ENCODE measurements at places on chromosomes 6 and 20.

DNA sequence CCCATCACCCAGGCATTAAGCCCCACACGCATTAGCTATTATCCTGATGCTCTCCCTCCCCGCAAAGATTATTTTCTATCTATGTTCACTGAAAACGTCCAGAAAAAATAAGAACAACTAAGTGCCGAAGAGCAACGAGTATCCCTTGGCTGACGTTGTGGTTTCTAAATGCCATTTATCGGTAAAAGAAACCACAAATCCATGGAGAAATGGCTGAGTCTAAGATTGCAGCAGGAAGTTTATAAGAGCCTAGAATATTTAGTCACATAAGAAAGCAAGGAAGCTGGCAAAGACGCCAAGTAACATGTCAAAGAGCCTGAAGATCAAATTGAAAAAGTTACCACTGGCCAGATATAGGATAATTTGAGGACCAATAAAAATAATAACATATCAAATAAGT, 18.1 kb upstream of the NOX3 start:
- H3K4me1 ChIP-seq = no peaks in the 10 kb centered on the region
- no peak overlapping the region for H3K27ac ChIP-seq
- DNase-seq = no peak

DNA sequence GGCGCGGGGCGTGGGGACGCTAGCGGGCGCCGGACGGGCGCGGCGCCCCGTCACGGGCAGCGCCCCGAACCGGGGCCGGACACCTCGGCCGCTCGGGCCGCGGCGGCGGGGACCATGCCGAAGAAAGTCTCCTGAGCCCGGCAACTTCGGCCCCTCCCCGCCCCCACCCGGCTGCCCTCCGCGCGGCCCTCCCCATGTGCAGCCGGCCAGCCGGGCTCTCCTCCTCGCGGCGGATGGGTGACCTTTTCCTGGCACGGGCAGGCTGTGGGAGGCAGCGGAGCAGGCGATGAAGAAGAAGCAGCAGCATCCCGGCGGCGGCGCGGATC, 278 bp downstream of the UST start:
- no peaks in the 10 kb centered on the region for H3K36me3 ChIP-seq
- peak overlapping the region; percentile 65 for H3K4me3 ChIP-seq
- no peaks in the 10 kb centered on the region for H3K27me3 ChIP-seq
- H3K4me1 ChIP-seq = peaks cover 17% of the 10 kb centered on the region
- no peak for DNase-seq
- peak overlapping the region; percentile 77 for H3K27ac ChIP-seq

- no peak overlapping the region for H3K27ac ChIP-seq
- no peak for DNase-seq
- H3K36me3 ChIP-seq = no peaks in the 10 kb centered on the region
- no peak overlapping the region for H3K4me3 ChIP-seq
Measured at GRCh38 chr6:159646116-159646515, 46.9 kb downstream of the SOD2 start.

GRCh38 chr6:30136570-30137286, 788 bp downstream of the TRIM40 start:
- H3K27me3 ChIP-seq = peaks cover 23% of the 10 kb centered on the region
- no peaks in the 10 kb centered on the region for H3K36me3 ChIP-seq
- no peak for DNase-seq
- H3K4me3 ChIP-seq = no peak overlapping the region

- no peaks in the 10 kb centered on the region for H3K4me1 ChIP-seq
- no peak overlapping the region for H3K27ac ChIP-seq
- no peaks in the 10 kb centered on the region for H3K27me3 ChIP-seq
- no peak for DNase-seq
- no peaks in the 10 kb centered on the region for H3K36me3 ChIP-seq
Measured at GRCh38 chr6:130598021-130598989, 228.9 kb upstream of the SMLR1 start.

DNA sequence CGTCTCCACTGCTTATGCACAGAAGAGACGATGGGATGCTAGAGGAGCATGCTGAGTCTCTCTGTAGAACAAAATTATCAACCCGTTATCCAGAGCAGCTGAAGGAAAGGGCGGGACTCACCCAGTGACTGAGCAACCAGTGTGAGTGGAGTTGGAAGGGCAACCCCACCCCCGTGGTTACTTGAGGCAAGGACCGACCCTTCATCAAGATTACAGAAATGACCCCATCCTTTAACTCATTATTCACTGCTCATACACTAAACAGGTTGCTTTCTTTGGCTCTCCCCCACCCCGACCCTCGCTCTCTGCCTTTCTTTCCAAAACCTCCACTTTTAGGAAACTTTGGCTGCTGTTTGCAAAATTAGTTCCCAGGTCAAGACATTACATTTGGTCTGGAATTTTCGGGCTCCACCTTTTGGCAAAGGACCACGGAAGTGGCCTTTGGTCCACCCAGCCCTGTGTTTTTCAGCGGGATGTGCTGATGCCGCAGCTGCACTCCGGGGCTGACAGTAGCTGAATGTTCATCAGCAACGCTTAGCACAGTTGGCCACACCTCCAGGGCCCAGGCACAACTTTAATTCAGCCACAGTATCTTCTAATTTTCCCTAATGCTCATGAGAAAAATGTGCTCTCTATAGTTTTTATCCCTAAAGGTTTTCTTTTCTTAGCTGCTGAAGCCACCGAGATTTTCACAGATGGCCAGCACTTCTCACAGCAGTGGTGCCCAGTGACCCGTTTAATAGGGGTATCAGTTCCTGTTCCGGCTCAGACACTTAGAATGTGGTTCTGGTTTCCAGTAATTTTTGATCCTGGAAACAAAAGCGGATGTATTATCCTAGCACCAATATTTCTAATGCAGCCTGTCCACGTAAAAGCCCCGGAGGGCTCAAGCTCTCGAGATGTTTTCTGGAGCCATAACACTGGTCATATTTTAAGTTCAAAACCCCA, 103.6 kb upstream of the NXT1 start:
- DNase-seq = no peak
- H3K4me3 ChIP-seq = no peak overlapping the region
- no peaks in the 10 kb centered on the region for H3K4me1 ChIP-seq
- no peak overlapping the region for H3K27ac ChIP-seq

- peaks cover 8% of the 10 kb centered on the region for H3K4me1 ChIP-seq
- H3K36me3 ChIP-seq = no peaks in the 10 kb centered on the region
- no peak overlapping the region for H3K27ac ChIP-seq
Measured at GRCh38 chr6:708237-708598, 15.3 kb upstream of the EXOC2 start.

- peaks cover 6% of the 10 kb centered on the region for H3K4me1 ChIP-seq
- no peaks in the 10 kb centered on the region for H3K27me3 ChIP-seq
- DNase-seq = no peak
- no peak overlapping the region for H3K4me3 ChIP-seq
- H3K27ac ChIP-seq = no peak overlapping the region
Measured at GRCh38 chr20:19078448-19079373, 133.7 kb upstream of the SLC24A3 start.

- no peaks in the 10 kb centered on the region for H3K36me3 ChIP-seq
- H3K4me3 ChIP-seq = no peak overlapping the region
- H3K27me3 ChIP-seq = no peaks in the 10 kb centered on the region
- DNase-seq = no peak
- H3K27ac ChIP-seq = no peak overlapping the region
- no peaks in the 10 kb centered on the region for H3K4me1 ChIP-seq
Measured at GRCh38 chr6:114785235-114786127, 442.7 kb upstream of the HS3ST5 start.

GRCh38 chr6:164928728-164929407, 380.5 kb downstream of the C6orf118 start:
- H3K4me3 ChIP-seq = no peak overlapping the region
- H3K27ac ChIP-seq = no peak overlapping the region
- no peaks in the 10 kb centered on the region for H3K27me3 ChIP-seq
- no peaks in the 10 kb centered on the region for H3K4me1 ChIP-seq

DNA sequence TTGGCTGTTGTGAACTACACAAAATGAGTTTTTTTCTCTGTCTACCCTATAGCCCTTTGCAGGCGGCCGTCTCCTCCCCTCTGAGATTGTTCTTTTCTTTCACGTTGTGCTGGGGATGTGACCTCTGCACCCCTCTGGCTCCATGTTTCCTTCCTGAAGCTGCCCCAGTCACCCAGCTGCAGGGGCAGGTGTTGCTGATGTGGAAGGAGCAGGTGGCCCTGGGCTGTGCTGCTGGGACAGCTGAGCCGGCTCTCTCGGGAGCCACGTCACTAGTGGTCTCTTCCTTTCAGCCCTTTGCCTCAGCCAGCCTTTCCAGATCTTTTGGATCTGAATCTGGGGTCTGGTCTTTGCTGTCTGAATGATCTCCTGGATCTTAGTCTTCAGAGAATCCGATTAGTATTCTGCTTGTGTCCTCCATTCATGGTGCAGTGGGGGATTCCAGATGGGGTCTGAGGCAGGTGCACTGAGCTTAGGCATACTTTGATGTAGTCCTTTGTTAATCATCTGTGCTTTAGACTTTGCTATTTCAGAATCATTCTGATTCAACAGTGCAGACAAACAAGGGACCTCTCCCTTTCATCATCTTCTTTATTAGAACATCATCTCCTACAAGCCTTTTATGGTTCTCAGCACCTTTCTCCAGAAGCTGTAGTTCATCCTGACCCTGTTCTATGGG, 31.4 kb downstream of the TMEM181 start:
- no peak overlapping the region for H3K27ac ChIP-seq
- H3K4me1 ChIP-seq = peaks cover 12% of the 10 kb centered on the region
- peak; percentile 19 for DNase-seq
- H3K36me3 ChIP-seq = peaks cover 69% of the 10 kb centered on the region
- H3K4me3 ChIP-seq = no peak overlapping the region

- peak; percentile 30 for DNase-seq
- H3K4me1 ChIP-seq = no peaks in the 10 kb centered on the region
- no peaks in the 10 kb centered on the region for H3K36me3 ChIP-seq
- H3K4me3 ChIP-seq = no peak overlapping the region
- H3K27ac ChIP-seq = no peak overlapping the region
Measured at GRCh38 chr20:1108437-1108920, 9.9 kb upstream of the PSMF1 start.

GRCh38 chr20:31527266-31527665, 13.0 kb downstream of the HM13 start:
- DNase-seq = no peak

GRCh38 chr6:144145541-144145940, 4.8 kb upstream of the STX11 start:
- H3K36me3 ChIP-seq = no peaks in the 10 kb centered on the region
- no peaks in the 10 kb centered on the region for H3K27me3 ChIP-seq
- no peak overlapping the region for H3K4me3 ChIP-seq
- no peak overlapping the region for H3K27ac ChIP-seq

DNA sequence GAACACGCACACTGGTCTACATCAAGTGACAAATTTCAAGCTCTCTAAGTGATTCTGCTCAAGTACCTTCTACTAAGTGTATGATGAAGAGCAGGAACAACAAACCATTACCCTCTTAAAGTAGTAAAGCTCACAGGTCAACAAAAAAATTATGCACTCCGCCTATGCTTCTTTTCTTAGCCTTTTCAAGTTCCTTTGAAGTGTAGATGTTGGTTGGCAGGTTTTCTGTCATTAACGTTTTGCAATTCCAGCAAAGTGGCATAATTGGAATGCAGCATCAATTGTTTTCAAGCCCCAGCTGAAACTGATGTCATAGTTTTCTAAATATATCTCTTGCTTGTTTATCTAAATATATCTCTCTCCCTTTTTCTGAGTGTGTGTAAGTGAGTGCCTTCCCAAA, 396.9 kb upstream of the EYS start:
- H3K4me3 ChIP-seq = no peak overlapping the region
- DNase-seq = no peak
- H3K36me3 ChIP-seq = no peaks in the 10 kb centered on the region
- H3K27ac ChIP-seq = peak overlapping the region; percentile 12
- no peaks in the 10 kb centered on the region for H3K4me1 ChIP-seq
- no peaks in the 10 kb centered on the region for H3K27me3 ChIP-seq

DNA sequence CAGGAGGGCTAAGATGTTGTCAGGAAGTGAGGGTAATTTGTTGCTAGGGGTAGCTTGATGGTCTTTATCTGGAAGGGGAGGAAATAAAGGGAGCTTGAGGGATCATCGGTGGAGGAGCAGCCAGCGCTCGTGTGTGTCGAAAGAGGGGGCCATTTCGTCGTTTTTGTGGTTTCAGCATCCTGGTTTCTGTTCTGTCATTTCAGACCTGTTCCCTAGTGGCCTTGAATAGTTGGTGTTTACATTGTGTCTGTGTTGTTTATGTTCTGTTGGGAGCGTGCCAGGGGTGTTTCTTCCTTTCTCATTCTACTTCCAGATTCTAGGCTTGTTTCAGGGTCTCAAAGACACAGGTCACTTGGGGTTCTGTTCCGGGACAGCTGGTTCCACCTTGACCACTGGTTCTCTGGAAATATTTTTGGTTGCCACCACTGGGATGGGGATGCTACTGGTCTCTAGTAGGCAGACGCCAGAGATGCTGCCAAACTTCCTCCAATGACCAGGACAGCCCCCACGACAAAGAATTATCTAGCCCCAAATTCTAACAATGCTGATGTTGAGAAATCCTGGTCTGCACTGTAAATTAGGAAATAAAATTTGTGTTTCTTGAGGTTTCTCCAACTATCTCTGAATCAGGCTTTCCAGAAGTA, 113.9 kb upstream of the NAA20 start:
- H3K27me3 ChIP-seq = no peaks in the 10 kb centered on the region
- H3K36me3 ChIP-seq = no peaks in the 10 kb centered on the region
- no peak for DNase-seq
- H3K27ac ChIP-seq = no peak overlapping the region
- no peaks in the 10 kb centered on the region for H3K4me1 ChIP-seq

DNA sequence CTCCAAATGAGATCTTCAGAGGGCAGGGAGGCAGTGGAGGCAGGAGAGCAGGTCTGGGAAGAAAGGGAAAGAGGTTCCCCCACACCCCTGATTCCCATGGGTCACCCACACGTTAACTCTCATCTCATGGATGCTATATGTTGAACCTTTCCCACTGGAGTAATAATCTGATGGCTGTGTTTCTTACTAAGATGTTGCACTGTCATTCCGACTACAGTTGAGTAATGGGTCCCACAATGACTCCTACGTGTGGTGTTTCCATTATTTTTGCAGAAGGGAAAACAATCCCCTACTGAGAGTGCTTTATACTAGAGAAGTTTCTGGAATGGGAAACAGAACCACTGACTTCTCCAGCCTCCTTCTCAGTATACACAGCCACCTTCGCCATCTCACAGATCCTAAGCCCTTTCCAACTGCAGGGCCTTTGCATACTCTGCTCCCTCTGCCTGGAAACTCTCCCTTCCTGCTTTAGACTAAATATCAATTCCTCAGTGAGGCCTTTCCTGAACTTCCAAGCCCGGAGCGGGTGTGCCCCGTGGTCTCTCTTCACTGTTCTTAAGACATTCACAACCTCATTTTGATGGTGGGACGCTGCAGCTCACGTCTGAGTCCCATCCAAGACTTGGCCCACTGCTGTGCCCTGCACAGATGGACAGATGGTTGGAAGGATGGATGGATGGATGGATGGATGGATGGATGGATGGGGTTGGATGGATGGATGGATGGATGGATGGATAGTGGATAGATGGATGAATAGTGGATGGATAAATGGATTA, 238.6 kb upstream of the PMEPA1 start:
- H3K4me1 ChIP-seq = no peaks in the 10 kb centered on the region
- H3K4me3 ChIP-seq = no peak overlapping the region
- H3K36me3 ChIP-seq = no peaks in the 10 kb centered on the region
- H3K27ac ChIP-seq = no peak overlapping the region

- no peak overlapping the region for H3K27ac ChIP-seq
- H3K4me1 ChIP-seq = no peaks in the 10 kb centered on the region
- H3K36me3 ChIP-seq = no peaks in the 10 kb centered on the region
- no peaks in the 10 kb centered on the region for H3K27me3 ChIP-seq
- H3K4me3 ChIP-seq = no peak overlapping the region
Measured at GRCh38 chr6:90663873-90664272, 77.0 kb upstream of the MAP3K7 start.

Measured in thymus (tissue), 14 donors.